ENCODE measurements at places on chromosomes 3 and 15. TPM values are rescaled to one million over a fixed set of nuclear protein-coding genes. Genes with fewer than 3 reads are reported as not detected.

- no peak for DNase-seq
These were observed 254.3 kb downstream of the ZNF621 start for GRCh38 chr3:40779039-40779438.

GRCh38 chr3:188507244-188507720 lies 353.3 kb downstream of the LPP start:
- DNase-seq: no peak

Gene AHSG
- not detected for total RNA-seq

Gene SI
- total RNA-seq: 17.4 TPM
